Activated CD8-positive, alpha-beta memory T cell treated with anti-CD3 and anti-CD28 coated beads for 1 hour (primary cell): ENCODE measurements at places on chromosomes 5 and 9.

- DNase-seq: no peak
Measured at GRCh38 chr5:102531506-102531905, 32.7 kb upstream of the SLCO6A1 start.

DNA sequence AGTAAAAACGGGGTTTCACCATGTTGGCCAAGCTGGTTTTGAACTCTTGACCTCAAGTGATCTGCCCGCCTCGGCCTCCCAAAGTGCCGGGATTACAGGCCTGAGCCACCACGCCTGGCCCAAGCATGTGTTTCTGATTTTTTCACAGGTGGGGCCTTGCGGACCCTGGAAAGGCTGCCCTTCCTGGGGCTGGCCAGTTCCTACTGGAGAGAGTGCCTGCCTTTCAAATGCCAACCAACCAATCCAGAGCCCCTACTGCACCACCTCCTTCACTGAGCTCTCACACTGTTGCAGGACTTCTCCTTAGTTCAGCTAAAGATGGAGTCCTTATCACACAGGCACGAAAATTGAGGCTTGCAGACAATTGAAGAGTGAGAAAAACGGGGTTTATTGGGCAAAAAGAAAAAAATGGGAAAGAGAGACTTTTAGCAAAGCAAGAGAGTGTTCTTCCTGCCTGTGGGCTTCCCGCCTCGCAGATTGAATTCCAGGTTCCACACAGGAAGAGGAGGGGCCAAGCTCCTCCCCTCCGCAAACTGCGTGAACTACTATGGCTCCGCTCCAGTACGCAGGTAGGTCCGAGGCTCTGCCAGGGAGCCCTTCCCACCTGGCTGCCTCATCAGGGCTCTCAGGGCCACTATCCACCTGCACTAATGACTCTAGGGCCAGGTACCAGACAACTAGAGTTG lies 8.3 kb upstream of the CMBL start:
- no peak for DNase-seq

GRCh38 chr5:136192526-136193321 lies at the start of gene SMIM32:
Gene SMIM32 (minus strand): TSS chr5:136193162. CDS start chr5:136192524, 638 bp downstream.
- no peak for DNase-seq

DNA sequence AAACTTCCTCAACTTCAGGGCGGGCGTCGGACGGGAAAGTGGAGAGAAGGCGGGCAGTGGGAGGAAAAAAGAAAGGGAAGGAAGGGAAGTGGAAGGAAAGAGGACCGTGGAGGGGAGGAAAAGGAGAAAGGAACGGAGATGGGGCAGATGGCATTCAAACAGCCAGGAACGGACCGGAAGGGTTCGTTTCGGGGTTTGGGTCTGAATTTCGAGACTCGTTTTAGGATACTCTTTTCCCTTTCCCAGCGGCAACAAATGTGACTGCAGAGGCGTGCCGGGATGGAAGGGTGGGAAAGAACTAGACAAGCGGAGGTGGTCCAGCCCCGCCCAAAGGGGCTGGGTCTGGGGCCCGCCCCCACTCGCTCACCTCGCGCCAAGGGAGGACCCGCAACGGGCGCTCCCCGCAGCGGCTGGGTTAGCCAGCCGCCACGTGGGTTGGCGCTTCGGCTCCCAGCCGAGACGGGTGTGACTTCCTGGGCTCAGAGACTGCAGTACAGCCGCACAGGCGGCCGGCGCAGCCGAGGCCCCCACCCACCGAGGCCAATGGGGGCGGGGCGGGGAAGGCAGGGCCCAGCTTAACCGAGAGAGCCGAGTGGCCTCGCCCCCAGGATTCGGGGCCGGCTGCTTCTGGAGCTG lies 2.7 kb downstream of the VCAN start:
- DNase-seq: no peak

- no peak for DNase-seq
Measured at GRCh38 chr5:59092758-59093157, 509.9 kb downstream of the RAB3C start.

GRCh38 chr9:135584371-135584770 lies 22.8 kb downstream of the PAEP start:
- no peak for DNase-seq

DNA sequence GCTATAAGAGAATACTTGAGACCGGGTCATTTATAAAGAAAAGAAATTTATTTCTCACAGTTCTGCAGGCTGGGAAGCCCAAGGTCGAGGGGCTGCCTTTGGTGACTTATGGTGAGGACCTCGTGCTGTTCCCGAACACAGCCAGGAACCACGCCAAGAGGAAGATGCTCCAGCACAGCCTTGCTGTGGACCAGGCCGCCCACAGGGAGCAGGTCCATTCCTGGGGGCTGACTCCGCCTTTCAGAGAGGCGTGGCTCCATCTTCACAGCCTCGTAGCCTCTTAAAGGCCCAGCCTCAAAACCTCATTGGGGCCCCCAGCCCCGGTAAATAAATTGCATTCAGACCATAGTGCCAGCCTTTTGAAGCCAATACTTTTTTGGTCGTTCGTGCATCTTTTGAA lies 93.5 kb upstream of the CACNA1B start:
- DNase-seq: no peak
